NCI-H526 treated with DMSO at 0.1 percent for 48 hours (cell line): ENCODE measurements at places on chromosomes 7 and 10.

- no peak for DNase-seq
These were observed 13.6 kb upstream of the STAMBPL1 start for GRCh38 chr10:88866454-88866853.

DNA sequence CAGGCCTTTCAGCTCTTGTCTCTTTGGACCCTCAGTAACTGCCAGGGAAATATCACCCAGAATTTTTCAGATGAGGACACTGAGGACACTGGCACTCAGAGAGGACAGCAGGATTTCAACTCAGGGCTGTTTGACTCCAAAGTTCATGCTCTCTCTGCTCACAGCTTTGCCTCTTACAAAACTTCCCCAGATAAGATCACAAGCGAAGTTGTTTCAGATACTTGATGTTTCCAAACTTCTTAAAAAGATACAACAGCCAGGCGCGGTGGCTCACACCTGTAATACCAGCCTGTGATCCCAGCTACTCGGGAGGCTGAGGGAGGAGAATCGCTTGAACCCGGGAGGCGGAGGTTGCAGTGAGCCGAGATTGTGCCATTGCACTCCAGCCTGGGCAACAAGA is 32.4 kb upstream of the ZRANB1 start:
- no peak for DNase-seq

GRCh38 chr10:114271779-114272167 is 32.7 kb downstream of the VWA2 start:
- no peak for DNase-seq

- DNase-seq: no peak
These were observed 79.5 kb downstream of the ITIH5 start for GRCh38 chr10:7587168-7587864.

GRCh38 chr10:70584909-70585544 is 17.5 kb downstream of the PRF1 start:
- DNase-seq: peak; percentile 30

DNA sequence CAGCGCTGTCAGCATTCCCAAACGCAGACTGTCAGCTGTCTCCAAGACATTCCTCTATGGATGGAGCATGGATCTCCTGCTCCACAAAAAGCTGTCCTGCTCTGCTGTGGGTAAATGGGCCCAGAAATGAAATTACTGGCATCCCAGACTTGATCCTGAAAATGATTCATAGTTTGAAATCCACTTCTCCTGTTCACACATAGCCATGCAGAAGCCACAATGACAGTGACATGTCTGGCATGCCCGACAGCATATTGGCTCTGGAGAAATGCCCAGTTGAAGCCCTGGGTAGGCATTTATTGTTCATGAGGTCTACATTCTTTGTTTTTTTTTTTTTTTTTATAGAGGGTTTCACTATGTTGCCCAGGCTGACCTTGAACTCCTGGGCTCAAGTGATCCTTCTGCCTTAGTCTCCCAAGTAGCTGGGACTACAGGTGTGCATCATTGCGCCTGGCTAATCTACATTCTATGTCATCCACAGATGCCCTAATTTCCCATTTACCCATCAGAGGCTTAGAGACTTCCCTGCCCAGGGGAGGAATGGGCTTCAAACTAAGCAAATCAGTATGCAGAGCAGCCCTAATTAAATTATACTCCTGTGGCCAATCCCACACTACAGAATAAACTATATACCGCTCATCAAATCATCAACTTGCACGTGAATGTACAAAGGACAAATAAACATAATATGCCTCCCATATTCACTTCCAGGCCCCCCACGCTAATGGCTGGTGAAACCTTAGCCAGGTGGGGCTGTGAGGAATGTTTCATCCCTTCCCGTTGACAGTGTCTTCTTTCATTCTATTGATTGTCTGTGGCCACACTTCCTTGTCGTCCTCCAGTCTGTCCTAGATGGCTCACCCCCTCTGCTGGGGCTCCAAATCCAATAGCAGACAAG is 61.8 kb upstream of the EEPD1 start:
- DNase-seq: peak; percentile 33

DNA sequence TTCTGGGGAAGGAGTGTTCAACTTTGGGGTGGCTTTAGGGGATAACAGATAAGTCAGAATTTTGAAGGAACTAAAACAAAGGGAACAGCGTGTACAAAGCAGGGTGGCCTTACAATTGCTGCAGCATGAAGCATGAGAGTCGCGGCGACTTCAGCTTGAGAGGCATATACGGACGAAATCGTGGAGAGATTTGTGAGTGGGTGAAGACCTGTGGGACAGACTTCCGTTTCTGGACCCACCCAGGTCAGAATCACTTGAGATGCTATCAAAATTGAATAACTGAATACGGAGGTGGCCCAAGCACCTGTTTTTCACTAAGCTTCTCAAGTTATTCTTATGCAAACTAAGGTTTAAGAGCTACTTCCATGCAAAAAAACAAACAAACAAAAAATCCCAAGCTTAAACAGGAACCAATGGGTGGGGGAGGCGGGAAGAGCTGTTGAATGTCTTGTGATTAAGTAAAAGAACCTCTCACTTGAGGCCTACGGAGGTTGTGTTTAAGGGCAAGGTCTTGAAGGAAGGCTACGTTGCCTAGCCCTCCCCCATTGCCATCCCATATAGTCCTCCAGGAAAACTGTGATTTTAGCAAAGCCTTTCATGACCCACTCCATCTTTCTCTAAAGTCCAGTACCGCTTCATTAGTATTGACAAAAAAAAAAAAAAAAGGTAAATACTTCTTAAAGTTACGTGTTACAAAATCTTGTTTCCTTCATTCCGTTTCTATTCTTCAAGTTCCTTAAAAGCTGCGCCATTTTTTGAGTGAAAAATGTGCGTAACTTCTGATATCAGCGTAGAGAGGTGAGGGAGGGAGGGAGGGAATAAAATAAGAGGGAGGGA is 1.3 kb upstream of the TRIM24 start:
- DNase-seq: no peak
